ENCODE measurements at places on chromosomes 1 and 21.

- DNase-seq, result no peak
These were observed 7.9 kb downstream of the MYBPHL start for GRCh38 chr1:109298666-109299557.

DNA sequence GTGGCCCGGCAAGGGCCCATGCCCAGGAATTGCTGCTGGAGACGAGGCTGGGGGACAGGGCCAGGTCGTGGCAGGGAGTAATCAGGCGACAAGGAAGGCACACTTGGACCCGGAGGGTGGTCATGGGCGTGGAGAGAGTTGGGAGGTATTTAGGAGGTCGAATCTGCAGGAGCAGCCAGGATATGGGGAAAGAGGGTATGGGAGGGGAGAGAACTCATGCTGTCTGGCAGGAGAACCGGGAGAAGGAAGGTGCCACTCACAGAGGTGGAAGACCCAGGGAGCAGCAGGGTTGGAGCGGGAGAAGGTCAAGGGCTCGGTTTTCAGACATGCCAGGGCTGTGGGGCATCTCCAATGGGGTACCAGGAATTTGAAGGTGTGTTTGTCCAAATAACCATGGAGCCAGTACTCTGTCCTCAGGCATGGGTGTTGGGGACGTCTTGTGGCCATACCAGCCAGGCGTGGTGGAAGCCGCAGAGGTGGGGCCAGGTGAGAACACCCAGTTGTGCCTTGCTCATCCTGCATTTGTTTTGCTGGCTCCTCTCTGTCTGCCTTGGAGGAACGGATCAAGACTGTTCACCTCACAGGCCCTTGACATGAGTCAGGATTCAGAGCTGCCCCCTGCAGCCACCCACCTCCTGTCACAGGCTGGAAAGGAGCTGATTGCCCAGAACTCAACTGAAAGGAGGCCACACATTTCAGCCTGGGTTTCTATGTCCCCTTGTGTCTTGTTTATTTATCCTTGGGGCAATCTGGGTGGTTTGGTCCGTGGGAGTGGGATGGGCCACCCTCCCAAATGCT, 111.6 kb downstream of the SPSB1 start:
- no peak for DNase-seq

- DNase-seq, result no peak
These were observed 289.1 kb upstream of the PKN2 start for GRCh38 chr1:88394958-88395357.

- no peak for DNase-seq
These were observed 32.7 kb downstream of the ALG14 start for GRCh38 chr1:95040032-95040525.

- no peak for DNase-seq
These were observed 31.1 kb downstream of the EPHA8 start for GRCh38 chr1:22594396-22594795.

DNA sequence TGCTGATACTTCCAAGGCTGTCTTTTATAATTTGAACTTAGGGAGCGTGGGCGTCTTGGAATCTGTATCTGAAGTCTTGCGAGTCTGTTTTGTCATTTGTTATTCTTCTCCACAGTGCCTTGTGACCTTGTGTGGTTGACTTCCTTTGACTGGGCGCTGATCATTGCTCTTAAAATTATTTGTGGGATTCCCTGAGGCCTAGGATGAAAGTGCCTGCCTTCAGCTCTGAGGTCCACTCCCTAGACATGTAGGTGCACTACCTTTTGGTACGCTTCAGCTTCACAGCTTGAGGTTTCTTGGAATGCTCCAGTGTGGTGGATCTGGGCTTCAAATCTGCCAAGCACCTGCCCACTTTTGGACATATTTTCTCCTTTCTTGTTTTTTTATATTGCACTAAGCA, 50.2 kb upstream of the IGSF5 start:
- DNase-seq, result no peak

- DNase-seq, result no peak
These were observed at the start of gene MTMR11 for GRCh38 chr1:149936170-149936991. TSS of gene MTMR11 (minus strand) at chr1:149936879. CDS start at chr1:149936647, 232 bp downstream.

GRCh38 chr1:165912638-165913037, 85.2 kb downstream of the UCK2 start:
- DNase-seq, result no peak

- no peak for DNase-seq
These were observed 87.1 kb upstream of the COL6A1 start for GRCh38 chr21:45894450-45894825.

DNA sequence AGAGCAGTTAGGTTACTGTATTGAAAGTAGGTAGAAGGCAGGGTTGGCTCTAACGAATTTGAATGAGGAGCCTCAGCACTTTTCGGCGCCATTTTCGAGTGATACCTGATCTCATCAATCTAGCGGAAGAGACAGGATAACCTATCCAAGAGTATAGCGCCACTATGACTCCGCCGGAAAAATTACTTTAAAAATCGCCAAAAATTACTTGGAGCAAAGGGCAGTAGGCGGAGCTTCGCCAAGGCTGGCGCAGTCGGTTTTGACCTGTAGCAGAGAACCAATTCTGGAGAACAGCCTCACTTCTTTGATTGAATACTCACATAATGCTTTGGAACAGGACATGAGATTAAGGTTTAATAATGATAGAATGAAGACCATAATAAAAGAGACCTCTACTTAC, 25.6 kb downstream of the EFCAB7 start:
- no peak for DNase-seq

GRCh38 chr1:23132033-23132432, 36.6 kb downstream of the LUZP1 start:
- DNase-seq, result no peak

GRCh38 chr21:25402134-25402961, 204.9 kb downstream of the MRPL39 start:
- DNase-seq, result no peak

DNA sequence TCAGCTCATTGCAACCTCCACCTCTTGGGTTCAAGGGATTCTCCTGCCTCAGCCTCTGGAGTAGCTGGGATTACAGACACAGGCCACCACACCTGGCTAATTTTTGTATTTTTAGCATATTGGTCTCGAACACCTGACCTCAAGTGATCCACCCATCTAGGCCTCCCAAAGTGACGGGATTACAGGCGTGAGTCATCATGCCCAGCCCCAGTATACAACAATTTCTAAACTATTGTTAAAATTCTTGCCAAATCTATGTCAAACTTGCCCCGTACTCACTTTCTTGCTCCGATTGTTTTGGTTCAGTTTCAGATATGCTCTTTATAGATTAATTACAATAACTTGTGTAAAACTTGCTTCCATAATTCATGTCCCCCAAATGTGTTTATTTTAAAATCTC, 4.1 kb downstream of the RGS18 start:
- no peak for DNase-seq

- DNase-seq, result no peak
These were observed 58.3 kb downstream of the KIF21B start for GRCh38 chr1:200965111-200965805.

DNA sequence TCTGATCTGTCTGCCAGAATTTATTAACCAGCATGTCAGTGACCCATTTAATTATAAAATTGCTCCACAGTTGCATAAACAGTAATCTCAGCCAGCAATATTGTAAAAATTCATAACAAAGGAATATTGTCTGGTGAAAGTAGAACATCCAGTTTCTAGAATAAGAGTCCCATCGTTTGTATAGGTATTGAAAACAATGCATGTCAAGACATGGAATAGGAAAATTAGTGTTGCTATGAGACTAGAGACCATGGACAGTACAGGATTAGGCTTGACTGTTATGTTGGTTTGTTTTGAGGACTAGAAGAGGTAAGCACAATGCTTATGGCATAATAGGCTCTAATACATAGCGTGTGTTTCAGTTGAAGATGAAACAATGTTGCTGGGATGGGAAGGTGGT, 37.1 kb downstream of the ATF6 start:
- no peak for DNase-seq

GRCh38 chr1:27864264-27864895, 8.0 kb upstream of the THEMIS2 start:
- no peak for DNase-seq

GRCh38 chr1:147630447-147630846, 39.9 kb downstream of the ACP6 start:
- no peak for DNase-seq

- DNase-seq, result no peak
These were observed 14.4 kb downstream of the SMYD3 start for GRCh38 chr1:246492611-246493245.

- no peak for DNase-seq
These were observed 45.7 kb downstream of the ZC3H11B start for GRCh38 chr1:219566951-219567947.

- DNase-seq, result no peak
These were observed 17.6 kb downstream of the PM20D1 start for GRCh38 chr1:205832326-205832751.

- DNase-seq, result no peak
These were observed 87.2 kb downstream of the MRPL37 start for GRCh38 chr1:54287176-54287650.

GRCh38 chr1:116370181-116370580, 2.9 kb upstream of the ATP1A1 start:
- DNase-seq, result no peak

GRCh38 chr1:32724678-32725614, 22.4 kb upstream of the SYNC start:
- no peak for DNase-seq

GRCh38 chr1:26784023-26784871, 3.5 kb upstream of the PIGV start:
- DNase-seq, result no peak

DNA sequence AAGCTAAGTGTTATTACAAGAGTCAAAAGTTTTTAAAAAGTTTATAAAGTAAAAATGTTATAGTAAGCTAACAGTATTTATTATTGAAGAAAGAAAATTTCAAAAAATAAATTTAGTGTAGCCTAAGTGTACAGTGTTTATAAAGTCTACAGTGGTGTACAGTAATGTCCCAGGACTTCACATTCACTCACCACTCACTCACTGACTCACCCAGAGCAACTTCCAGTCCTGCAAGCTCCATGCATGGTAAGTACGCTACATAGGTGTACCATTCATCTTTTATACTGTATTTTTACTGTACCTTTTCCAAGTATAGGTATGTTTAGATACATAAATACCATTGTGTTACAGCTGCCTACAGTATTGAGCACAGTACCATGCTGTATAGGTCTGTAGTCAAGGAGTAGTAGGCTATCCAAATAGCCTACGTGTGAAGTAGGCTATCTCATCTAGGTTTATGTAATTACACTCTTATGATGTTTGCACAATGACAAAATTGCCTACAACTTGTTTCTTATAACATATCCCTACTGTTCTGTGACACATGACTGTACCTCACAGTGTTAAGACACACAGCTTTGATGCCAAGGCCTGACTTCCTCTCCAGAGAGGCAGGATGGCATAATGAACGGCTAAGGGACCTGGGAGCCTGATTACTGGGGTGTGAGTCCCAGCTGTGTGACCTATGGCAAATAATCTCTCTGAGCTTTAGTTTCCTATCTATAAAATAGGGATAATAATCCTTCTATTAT, 12.7 kb downstream of the DHCR24 start:
- no peak for DNase-seq

DNA sequence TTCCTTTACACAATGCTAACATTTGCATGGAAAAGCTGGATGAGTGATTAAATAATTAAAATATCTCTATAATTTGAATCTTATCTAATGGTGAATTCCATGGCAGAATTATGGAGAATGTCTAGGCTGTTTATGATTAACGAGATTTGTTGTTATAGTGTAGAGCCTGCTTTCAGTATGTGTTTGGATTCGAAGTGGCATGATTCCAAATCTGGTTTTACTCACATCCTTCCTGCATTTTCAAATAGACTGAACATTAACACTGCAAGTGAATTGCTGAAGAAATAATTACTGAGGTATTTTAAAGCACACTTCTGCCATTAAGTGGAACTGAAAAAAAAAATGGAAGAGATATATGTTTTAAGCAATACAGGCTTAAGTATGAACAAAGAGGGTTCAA, 5.1 kb upstream of the NEK7 start:
- DNase-seq, result no peak

DNA sequence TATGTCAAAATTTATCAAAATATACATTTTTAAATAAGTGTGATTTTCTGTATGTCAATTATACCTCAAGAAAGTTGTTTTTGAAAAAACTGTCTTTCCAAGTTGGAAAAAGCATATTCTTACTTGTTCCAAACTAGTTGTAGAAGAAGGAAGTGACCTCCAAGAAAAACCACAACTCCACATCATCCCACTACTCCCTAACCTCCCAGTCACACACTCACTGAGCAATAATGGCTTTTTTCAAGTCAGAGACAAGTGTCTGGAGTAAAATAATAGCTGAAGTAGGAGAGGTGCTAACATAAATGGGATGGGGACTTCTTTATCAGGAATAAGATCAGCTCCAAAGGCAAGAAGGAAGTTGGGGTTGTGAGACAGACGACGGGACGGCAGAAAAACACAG, 13.4 kb downstream of the EPRS1 start:
- DNase-seq, result no peak

- DNase-seq, result no peak
These were observed 39.4 kb upstream of the BMP8A start for GRCh38 chr1:39452081-39452480.

DNA sequence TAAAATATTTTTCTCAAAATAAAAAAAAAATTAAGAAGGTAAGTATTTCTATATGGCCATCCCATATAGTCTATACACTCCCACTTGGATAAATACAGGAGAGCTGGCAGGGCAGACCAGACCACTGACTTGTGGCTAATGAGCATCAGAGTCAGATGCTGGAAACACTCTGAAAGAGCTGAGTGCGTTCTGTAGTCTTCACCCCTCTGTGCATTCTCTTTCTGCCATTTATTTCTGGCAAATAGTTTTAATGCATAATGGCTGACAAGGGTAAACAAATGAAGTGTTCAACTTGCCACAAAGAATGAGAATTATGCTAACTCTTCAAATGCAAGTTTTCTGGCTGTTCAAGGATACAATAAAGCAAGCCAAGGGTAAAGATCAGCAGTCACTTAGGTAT, 191.7 kb downstream of the TTLL7 start:
- DNase-seq, result no peak

DNA sequence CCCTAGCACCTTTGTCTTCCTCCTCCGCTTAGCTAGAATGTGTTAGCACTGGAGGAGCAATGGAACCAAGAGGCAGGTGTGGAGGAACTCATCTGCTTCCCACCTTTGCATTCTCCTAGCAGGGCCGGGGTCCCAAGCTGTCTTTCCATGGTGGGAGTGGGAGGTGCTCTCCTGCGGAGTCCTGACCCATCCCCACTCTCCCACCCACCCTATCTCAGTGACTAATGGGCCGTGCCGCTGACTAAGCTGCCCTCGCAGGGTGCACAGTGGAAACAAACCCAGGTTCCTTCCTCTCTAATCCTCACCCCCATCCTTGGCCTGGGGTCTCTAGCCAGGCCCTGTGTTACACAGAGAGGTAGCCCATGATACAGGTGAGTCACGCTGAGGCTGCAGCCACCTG, 177.5 kb downstream of the HIVEP3 start:
- DNase-seq, result no peak

All from omental fat pad (tissue), 4 donors.